ENCODE measurements at places on chromosomes 1 and 21.
A peak's percentile ranks its signal among the peaks of the same experiment; 100 is the strongest.

DNA sequence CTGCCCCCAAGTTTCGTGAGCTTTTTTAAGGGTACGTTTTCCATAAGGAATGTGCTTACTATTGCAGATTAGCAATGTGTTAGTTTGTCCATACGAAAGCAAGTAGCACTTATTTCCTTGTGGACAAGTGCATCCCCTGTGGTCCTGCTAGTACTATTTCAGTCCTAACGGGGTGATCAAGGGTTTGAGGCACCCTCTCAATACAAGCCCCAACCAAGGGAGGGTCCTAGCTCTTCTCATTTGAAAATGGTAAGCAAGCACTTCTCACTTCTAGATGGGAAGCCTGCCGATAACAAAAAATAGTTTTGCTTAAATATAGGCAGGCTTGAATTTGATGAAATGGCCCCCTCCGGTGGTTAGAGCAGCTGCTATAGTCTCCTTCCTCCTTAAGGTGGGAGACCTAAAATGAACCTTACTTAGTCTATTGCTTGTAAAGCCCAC, 64.0 kb upstream of the HMCN1 start:
- peak; percentile 5 for DNase-seq

GRCh38 chr1:212082765-212083406, 47.3 kb downstream of the DTL start:
- no peak for DNase-seq

DNA sequence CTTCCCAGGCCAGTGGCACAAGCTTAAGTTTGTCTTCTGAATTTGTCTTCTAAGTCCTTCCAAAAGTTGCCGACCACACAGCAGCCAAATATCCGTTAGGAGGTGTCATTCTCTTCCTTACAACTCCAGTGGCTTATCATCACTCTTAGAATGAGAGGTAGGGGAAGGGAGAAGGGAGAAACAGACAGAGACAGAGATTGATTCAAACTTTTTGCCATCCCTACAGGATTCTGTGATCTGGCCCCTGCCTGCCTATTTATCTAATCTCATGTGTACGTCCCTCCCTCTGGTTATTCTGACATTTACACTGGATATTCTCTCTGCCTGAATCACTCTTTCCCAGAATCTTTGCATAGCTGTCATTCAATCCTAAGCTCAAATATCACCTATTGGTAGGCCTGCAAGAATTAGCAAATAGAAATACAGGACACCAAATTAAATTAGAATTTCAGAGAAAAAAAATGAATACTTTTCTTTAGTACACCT, 488 bp upstream of the GNL2 start:
- DNase-seq, result no peak

DNA sequence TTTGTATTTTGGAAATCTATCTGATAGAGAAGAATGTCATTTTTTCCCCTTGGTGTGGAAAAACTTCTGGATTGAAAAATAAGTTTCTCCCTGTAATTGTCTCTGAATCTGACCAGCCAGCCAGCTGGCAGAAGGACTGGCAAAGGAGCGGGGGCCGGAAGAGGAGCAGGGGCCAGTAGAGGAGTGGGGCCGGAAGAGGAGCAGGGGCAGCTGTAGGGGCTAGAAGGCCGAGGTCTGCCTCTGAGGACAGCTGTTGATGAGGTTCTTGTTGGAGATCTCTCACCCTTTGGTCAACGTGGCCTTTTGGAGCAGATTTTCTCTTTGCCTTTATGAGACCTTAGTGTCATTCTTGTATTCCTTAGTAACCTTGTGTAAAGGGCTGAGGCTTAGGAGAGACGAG, 121.8 kb downstream of the GALNT2 start:
- peak; percentile 61 for DNase-seq

DNA sequence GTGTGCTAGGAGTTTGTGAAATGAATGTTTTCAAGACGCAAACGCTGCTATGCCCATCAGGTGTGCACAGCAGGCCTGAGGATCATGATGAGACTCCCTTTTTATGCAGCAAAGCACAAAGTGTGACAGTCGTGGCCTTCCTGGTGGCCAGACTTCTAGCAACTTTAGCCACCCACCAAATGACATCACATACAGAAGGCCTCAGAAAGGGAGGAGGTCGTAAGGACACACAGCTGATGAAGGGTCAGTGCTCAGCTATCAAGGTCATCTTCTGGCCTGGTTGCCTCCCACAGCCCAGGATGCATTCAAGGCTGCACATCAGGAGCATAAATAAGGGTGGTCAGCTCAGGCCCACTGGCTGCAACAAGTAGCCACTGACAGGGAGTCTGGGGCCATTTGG, 36.6 kb downstream of the BMP8A start:
- DNase-seq, result no peak

DNA sequence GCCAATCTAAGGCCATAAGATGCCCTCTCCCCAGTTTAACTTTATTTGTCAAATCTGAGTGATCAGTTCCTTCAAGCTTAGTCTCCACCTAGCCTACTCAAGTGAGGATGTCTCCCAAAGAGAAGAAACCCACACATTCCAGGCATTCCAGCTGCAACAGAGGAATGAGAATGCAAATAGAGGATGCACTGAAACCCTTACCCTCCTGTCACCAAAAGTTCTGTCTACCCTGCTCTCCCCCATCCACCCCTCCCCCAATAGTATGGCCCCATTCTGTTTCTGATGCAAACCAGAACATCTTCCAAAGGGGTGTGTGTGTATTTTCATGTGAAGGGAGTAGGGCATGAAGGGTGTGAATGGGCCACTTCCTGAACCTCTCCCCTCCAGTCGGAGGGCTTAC, 3.0 kb downstream of the DUSP23 start:
- DNase-seq, result no peak

GRCh38 chr1:236608930-236609726, 4.8 kb upstream of the HEATR1 start:
- DNase-seq, result peak; percentile 28

DNA sequence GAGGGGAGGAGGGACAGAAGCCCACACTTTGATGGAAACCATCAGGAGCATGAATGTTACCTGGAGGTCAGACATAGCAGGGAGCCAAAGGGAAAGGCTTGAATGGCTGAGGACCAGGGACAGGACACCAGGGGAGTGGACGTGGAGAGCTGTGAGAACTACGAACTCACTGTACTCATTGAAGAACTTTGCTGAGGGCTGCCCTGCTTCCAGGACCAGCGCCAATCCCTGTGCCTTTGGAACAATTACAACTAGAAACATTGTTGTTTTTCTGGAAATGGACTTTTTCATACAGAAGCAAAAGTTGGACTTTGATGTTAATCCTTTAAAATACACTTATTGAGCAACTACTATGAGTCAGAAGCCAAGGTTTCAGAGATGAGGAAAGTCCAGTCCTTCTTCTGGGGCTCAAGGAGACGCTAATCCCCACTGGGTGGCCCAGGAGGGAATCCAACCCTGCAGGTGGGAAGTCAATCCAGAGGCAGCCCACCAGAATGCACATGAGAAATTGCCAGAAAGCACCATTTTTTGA, 12.9 kb downstream of the TSPAN2 start:
- no peak for DNase-seq

DNA sequence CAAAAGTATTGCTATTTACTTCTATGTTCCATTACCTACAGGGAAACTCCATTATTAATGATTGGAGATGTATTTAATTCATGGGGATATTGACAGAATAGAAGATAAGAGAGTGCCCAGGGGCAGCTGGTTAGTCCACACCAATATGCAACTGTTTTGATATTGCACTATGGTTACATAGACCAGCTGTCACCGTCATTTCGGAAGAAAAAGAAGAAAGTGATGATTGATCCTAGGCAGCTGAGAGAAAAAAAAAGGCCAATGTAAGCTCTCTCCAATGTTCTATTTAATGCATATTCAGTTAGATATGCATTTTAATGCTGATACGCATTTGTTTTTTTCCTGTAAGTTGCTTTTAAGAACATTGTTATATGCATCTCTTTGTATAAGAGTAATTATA, 1367.2 kb downstream of the KCNT2 start:
- no peak for DNase-seq

DNA sequence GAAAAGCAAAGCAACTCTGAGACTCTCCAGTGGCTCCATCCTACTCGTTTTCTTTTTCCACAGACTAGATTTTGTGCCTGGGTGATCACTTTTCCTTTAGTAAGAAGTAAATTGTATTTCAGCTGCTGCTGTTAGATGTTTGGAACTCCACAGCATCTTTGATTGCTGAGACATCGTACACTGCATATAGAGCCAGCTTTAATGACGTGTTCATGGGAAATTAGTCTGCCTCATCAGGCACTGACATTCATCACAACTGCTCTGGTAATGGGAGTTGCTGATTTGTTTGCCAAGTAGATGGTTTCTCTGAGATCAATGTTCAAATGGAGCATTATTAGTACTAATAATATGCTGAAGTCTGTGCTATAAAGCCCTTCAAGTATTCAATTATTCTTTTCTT, 573.8 kb upstream of the NR5A2 start:
- DNase-seq, result no peak

- DNase-seq, result no peak
Measured at GRCh38 chr1:28613175-28613574, 21.1 kb downstream of the RAB42 start.

- DNase-seq, result no peak
Measured at GRCh38 chr1:209645574-209646452, 6.4 kb downstream of the LAMB3 start.

DNA sequence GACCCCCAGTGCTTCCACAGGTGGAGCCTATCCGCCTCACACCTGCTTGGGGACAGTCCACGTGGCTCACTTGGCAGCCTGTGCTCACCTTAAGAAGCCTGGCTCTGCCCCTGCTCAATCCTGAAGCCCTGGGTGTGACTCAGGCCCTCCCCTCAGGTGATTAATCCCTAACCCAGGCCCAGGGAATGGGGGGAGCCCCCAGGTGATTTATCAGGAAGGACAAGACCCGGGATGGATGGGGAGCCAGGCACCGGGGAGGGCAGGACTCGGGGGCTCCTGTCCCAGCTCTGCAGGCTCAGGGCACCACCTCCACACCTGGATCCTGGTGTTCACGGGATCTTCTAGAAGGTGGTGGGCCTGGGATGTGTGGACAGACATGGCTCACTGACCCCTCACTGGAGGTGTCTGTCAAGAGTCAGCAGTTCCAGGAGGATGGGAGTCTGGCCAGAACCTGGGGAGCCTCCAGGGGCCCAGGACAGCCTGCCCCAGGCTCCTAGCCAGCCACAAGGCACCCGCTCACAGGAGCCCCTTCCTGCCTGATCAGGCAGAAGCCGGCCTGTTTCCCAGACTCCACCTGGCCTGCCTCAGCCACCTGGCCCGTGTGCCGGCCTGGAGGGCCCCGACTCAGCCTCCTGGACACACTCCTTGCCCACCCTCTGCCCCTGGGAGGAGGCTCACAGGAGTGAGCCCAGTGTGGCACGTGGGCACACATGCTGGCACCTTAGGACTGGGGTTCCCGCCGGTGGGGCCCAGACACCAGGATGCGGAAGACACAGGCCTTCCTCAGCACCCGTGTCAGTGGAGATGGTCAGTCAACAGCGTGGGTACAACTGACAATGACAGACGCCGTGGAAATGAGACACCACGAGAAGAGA, 38.6 kb upstream of the COL6A1 start:
- DNase-seq, result no peak

- no peak for DNase-seq
Measured at GRCh38 chr1:234405676-234406075, 32.4 kb downstream of the COA6 start.

GRCh38 chr1:224432672-224433040, 1.9 kb downstream of the WDR26 start:
- DNase-seq, result no peak

DNA sequence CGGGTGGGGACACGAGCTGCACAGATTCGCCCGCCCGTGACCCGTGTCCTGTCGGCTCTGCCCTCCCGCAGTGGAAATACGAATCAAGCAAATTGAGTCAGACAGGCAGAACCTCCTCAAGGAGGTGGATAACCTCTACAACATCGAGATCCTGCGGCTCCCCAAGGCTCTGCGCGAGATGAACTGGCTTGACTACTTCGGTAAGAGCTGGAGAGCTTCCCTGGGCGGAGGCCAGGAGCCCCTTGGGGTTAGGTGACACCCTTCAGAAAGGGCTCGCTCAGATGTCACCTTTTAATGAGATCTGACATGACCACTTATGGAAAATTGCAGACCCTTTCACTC, 489 bp downstream of the CDCA8 start:
- no peak for DNase-seq

DNA sequence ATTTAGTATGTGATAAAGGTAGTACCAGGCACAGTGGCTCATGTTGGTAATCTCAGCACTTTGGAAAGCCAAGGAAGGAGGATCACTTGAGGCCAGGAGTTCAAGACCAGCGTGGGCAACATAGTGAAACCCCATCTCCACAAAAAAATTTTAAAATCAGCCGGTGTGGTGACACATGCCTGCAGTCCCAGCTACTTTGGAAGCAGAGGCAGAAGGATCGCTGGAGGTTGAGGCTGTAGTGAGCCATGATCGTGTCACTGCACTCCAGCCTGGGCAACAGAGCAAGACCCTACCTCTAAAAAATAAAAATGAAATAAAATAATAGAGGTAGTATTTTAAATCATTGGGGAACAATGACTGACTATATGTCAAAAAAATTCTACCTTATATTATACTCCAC, 17.2 kb downstream of the SASS6 start:
- no peak for DNase-seq

All from NCI-H774 (cell line).